ENCODE measurements at places on chromosomes 7 and 10.

DNA sequence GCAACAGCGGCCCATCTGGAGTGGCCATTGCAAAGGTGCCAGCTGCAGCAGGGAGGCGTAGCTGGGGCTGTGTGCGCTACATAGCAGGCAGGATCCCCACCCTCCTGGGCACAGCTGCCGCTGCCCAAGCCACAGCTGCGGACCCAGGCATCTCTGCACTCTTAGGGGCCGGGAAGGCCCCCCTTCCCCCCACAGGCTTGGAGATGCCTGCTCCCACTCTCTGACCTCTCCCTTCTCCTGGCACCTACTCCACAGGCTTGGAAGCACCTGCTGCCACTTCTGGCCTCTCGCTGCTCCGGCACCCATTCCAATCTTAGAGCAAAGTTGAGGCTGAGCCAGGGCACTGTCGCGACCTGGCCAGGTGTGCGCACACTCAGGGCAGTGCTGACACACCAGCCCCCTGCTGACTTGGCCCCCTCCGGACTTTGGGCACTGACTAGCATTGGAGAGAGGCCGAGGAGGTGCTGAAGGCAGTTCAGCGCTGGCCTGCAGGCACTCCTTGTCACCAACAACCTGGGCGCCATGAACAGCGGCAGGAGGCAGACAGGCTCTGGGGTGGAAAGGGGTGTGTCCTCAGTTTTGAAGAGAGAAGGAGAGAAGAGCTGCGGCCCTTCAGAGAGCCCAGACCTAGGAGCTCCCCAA is 18.4 kb downstream of the RBM48 start:
- DNase-seq: no peak

DNA sequence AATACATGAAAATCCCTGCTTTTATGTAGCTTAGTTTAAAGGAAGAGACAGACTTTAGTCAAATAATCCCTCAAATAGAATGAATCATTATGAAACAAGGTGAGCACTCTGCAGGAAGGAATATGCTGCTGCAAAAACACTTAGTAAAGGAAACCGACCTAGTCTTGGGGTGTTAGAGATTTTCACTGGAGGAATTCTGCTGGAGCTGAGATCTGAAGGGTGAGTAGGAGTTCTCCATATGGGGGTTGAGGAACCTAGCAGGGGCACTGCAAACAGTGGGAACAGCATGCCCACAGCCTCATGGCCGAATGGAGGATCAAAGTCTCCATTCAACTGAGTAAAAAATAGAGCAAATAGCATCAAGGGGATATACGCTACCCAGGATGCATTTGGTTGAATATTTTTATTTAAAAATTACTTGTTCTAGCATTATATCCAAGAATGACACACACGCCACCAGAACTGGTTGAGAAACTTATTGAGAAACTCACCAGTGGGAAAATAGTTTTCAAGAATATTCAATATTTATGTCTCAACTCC is 3.5 kb downstream of the ITIH2 start:
- DNase-seq: no peak

DNA sequence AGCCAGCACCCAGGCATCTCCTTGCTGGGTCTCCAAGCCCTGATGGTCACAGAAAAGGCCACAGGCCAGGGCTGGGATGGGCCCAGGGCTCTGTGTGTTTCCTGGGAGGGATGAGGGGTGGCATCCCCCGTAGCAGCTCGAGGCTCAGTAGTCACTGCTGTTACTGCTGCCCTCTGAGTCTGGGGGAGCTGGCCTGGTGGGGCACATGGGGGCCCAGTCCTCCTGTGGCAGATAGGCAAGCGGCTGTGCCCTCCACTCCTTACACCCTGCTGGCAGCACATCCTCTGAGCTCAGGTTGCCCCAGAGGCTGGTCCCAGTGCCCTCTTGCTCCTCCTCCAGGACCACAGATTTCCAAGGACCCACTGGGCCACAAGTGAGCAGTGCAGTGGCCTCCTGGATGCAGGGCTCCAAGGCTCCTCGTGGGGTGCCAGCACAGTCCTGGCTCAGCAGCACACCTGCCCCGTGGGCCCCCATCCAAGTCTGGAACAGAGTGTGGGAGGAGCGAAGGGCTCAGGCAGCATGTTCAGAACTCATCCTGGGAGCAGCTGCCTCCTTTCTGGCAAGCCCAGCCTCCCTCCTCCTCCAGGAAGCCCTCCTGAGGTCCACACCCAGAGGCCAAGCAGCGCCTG is 31.5 kb upstream of the TUBB8 start:
- no peak for DNase-seq

- DNase-seq: no peak
These were observed 144.6 kb upstream of the TMEM106B start for GRCh38 chr7:12066521-12066920.

GRCh38 chr7:79520543-79520942 is 67.1 kb upstream of the MAGI2 start:
- DNase-seq: no peak

GRCh38 chr10:103197174-103197573 is 4.1 kb upstream of the NT5C2 start:
- no peak for DNase-seq

- DNase-seq: peak; percentile 72
These were observed 25.9 kb downstream of the ZNF775 start for GRCh38 chr7:150404805-150405583.

DNA sequence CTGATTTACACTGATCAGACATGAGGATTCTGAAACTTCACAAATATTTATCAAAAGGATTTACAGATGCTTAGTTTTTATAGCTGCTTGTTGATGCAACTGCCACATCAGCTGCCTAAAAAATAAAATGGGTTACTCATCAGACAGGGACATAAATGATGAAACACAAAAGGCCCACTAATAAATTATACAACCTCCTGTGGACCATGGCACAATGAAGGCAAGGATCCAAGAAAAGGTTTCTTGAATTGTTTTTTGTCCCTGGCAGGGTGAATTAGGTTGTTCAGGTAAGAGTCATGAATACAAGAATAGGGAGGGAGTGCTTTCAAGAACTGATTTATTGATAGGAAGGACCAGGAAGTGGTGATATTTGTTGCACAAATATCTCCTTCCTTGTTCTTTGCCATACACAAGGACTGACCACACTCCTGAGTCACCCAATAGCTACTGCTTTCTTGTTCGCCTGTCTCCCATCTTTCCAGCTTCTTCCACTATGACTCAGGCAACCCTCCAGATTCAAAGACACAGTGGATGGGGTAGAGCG is 234.5 kb downstream of the AHR start:
- no peak for DNase-seq

- no peak for DNase-seq
These were observed 126.9 kb downstream of the CNNM2 start for GRCh38 chr10:103044942-103045489.

DNA sequence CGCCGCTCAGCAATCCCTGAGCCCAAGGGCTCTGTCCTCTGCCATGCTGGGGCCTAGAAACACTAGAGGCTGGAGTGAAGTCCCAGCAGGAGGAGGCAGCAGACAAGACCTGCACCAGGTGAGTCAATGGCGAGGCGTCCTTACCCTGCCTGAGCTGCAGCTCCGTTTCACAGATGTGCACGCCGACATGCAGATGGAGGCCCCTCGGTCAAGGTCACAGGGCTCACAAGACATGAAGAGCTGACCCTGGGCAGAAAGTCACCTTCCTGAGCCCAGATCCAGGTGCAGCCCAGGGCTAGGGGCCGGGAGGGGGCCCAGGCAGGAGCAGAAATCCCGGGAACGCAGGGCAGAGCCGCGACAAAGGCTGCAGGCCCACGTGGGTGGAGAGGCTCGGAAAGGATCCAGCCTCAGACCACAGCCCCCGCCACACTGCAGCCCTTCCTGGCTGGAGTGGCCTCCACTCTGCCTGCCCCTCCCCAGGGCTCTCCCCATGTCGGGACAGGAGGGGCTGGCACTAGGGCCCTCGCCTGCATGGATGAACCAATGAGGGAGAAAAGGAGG is 23.8 kb downstream of the PDGFA start:
- DNase-seq: no peak

- no peak for DNase-seq
These were observed 80.2 kb downstream of the RNF133 start for GRCh38 chr7:122618585-122619189.

- no peak for DNase-seq
These were observed 20.7 kb downstream of the WAPL start for GRCh38 chr10:86500846-86501245.

GRCh38 chr10:61098966-61099365 is 155.0 kb upstream of the RHOBTB1 start:
- DNase-seq: no peak

Data from NCI-H1092 (cell line).